Body of pancreas (tissue), 4 donors: ENCODE measurements at places on chromosomes 16 and 17. TPM values are rescaled to one million over a fixed set of nuclear protein-coding genes. Genes with fewer than 3 reads are reported as not detected.

The TVP23A gene
- total RNA-seq, result not detected

GRCh38 chr17:32656886-32657285, 170.1 kb downstream of the CDK5R1 start:
- DNase-seq, result no peak

DNA sequence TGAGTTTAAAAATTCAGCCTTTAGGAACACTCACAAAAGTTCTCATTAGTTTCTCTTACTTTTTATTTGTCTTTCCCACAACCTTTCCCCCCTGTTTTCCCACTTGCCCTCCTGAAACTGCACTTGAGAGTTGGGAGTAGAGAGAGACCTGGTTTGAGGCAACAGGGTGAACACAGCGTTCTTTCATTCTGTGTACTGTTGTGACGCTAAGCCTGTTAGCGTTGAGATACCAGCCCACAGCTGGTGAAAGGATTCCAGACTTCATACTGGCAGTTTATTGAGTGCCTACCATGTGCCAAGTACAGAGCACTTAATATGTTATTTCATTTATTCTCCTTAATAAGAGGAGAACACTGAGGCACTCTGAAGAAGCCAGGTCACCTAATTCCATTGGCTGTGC, 10.3 kb downstream of the TNRC6C start:
- no peak for DNase-seq

DNA sequence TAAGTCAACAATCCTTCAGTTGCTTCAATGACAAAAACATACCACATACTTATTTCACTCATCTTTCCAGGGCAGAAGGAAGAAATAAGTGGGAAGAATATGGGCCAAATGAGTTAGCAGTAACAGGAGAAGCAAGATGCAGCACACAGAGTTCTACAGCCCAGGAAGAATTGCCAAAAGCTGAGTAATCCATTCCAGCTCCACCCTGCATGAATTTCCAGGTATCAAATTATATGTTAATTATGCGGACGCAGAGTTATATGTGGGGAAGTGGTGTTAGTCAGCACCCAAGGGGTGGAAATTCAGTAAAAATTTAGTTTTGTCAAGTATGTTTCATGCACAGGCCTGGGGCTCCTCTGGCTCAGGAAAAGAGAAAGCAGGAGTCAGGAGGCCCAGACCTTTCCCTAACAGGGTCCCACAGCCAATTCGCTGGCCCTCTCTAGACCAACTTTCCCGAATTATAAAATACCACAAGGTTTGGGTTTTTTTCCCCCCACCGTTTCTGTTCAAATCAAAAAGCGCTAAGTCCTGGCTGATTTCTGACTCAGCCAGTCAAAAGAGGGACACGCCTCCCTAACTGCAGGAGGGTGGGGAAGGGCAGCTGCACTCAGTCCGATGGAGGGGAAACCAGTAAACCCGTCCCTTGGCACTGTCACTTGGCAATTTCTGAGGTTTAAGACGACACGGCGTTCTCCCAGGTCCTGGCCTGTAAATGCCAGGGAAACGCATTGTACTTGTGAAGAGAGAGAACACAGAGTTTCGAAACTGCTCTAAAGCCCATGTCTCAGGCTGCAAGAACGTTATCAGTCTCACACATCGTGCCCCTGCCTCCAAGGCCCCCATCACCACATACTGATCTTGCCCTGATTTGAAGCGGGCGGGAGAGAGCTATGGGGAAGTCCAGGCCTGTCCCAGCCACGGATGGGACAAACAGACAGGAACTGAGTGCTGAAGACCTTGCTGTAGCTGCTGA, 58.1 kb downstream of the ZFHX3 start:
- DNase-seq, result peak; percentile 64

GRCh38 chr17:19590451-19590850, 56.8 kb downstream of the SLC47A1 start:
- DNase-seq, result no peak
